ENCODE measurements at places on chromosomes 2 and 18.

DNA sequence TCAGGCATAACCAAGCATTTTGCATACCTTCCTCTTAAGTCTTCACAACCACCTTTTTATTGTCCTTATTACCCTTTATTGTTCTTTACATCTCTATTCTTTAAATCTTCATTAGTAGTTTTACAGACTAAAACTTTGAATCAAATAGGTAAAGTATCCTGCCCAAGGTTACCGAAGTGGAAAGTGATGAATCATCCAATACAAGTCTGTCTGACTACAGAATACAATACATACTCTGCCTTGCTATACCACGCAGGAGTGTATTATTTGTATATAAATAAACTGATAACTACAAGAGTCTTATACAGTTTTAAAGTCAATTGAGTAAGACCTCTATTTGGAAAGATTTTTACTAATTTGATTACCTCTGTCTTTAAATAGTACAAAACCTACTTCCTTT lies 196.0 kb downstream of the ZEB2 start:
- no peak for DNase-seq

DNA sequence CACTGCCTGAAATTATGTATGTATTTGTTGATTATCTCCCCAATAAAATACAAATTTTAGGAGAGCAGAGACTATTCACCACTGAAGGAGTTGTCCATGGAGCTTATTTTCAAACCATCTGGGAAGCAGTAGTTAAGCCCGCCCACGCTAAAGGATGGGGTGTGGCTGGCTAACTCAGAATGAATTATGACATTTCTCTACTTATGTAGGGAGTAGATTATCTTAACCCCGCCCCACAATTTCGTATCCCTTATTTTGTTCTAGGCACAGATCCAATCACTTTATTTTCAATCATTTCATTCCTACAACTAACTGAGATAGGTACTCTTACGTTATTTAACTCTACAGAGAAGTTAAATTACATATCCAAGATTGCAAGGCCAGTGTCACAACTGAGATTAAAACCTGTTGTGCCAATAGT lies 1.4 kb upstream of the LAPTM4A start:
- peak; percentile 85 for DNase-seq

GRCh38 chr2:141364821-141365220 lies 766.0 kb downstream of the LRP1B start:
- DNase-seq = no peak

DNA sequence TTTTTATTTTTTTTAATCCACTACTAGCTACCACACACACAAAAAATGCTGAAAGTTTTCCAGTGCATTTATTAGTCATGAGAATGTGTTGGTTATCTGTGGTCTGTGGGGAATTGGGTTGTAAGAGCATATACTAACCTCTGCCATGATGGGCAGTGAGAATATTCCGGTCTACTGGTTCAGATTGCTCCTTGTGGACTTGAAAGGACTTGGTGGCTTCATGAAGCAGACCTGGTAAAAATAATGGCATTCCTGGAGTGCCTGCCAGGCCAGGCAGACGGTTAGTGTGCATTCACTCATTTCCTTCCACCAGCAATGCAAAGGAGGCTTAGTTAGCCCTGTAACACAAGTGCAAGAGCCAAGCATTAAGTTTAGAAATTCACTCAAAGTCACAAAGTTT lies 150.8 kb downstream of the THSD7B start:
- no peak for DNase-seq

- DNase-seq = peak; percentile 27
These were observed 18.1 kb downstream of the EPAS1 start for GRCh38 chr2:46315103-46315890.

DNA sequence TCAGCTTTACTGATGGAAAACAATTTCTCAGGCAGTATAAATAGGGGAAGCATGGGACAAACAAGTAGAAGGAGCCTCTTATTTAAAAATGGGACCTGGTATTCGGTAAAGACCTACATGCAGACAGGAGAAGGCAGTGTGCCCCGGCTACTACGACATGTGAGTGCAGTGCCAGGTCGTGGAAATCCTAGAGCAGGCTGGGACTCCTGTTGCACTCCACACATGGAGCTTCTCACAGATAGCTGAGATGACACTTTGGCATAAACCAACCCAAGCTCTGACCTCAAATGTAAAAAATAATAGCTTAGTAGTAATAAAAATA lies 885 bp upstream of the DSEL start:
- DNase-seq = peak; percentile 62

- DNase-seq = no peak
These were observed 12.2 kb downstream of the GREB1 start for GRCh38 chr2:11546072-11546471.

DNA sequence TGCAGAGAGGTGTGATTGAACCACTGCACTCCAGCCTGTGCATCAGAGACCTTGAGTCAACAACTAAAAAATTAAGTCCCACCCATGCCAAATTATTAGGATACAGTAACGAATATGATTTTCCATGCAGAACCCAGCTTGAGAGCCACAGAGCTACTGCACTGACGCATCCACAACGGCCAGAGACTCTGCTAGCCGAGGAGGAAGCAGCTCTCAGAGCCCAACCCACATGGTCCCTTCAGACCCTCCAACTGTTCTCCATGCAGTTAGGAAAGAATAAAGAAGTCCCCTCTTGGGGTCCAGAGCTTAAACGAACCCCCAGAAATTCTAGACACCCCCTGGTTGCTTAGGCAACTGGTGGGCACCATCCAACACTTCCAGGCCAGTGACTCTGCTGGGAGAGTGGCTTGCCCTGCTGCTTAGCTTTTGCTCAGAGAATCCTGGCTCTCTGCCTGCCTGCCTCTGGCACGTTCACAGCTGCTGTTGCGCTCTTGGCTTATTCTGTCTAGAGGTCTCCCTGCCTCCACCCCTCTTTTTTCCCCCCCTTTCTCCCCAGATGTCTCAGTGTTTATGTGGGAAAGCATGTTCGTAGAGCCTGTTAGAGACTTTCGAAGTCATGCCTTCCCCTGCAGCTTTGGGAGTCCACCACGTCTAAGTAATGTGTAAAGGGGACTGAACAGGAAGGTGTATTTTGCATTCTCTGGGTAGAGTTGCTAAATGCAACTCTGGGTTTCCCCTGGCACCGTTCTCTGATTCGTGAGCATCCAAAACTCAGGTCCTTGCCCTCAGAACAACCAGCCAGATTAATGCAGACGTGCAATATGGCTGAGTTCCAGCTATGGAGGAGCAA lies 26.0 kb upstream of the SP3 start:
- DNase-seq = no peak

DNA sequence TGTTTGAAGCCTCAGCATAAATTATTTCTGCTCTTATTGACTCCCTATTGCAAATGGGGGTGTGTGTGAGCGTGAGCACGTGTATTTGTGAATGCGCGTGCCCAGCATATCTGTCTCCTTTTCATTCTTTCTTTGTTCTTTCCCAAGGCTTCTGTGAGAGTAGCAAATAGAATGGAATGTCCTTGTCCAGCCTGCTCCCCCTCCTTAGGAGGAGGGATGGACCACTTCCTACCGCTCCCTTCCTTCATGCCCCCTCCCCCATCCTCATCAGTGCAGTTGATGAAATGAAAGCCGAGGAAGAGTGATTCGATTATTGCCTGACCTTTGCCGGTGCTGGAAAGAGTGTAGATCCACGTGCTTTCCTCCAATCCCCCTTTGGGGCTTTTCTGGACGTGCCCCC lies 102.0 kb downstream of the CPO start:
- DNase-seq = no peak

Data from NCI-H510A treated with DMSO at 0.1 percent for 48 hours (cell line).